Thoracic aorta (tissue), 2 donors: ENCODE measurements at places on chromosomes 6 and 20. TPM values are rescaled to one million over a fixed set of nuclear protein-coding genes. Genes with fewer than 3 reads are reported as not detected.

SLC12A5 gene
- total RNA-seq: not detected

TREM1 gene
- total RNA-seq: 3.1 TPM

DNA sequence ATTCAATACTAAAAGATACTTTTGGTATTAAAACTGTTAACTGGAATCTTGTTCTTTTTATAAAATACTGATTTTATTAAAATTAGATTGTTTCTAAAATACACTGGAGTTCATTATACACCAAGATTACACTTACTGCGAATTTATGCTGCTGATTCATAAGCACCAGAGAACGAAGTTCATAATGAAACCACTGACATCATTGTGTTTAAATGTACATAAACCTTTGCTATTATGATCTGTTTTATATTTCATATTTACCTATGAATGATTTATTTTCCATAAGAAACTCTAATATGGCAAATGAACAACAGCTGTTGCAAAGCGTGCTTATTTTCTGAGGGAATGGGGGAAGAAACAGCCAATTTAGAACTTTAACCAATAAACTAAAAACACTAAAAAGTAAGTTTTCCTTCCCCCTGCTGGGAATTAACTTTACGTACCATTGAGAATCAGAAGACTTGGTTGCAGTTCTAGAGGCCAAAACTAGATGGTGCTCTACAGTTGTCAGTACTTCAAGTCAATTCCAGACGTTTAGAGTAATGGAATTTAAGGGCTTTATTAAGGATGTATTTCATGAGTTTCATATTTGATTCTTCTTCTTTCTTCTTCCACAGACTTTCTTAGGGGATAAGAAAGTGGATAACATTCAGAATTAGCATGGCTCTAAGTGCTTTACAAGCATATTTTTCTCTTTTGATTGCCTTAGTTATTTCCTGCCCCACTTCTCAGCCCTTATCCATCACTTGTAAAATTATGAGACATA lies 30.8 kb upstream of the COL19A1 start:
- no peak overlapping the region for H3K27ac ChIP-seq
- H3K36me3 ChIP-seq: no peaks in the 10 kb centered on the region
- no peaks in the 10 kb centered on the region for H3K4me1 ChIP-seq
- DNase-seq: no peak
- H3K27me3 ChIP-seq: no peaks in the 10 kb centered on the region

- no peak for DNase-seq
- H3K27me3 ChIP-seq: no peaks in the 10 kb centered on the region
- H3K4me1 ChIP-seq: peaks cover 6% of the 10 kb centered on the region
Measured at GRCh38 chr6:110053395-110054240, 75.5 kb downstream of the GPR6 start.

DNA sequence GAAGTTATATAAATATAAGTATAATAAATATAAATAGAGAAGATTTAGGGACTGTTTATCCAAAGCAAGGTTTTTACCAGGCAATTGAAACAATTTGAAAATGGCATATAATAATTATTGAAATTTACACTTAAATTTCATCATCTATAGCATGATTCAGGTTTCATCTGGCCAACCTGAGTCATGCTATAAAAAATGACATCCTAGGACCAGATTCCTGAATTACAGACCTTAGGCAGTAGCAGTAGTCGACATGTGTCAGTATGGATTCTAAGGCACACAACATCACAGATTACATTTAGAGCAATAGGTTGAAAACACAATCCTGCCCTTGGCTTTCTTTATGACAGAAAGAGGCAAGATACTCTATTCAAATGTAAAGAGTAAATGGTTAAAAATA lies 592.3 kb downstream of the PHF3 start:
- H3K36me3 ChIP-seq: no peaks in the 10 kb centered on the region
- H3K27ac ChIP-seq: no peak overlapping the region
- no peaks in the 10 kb centered on the region for H3K27me3 ChIP-seq
- no peak overlapping the region for H3K4me3 ChIP-seq

DNA sequence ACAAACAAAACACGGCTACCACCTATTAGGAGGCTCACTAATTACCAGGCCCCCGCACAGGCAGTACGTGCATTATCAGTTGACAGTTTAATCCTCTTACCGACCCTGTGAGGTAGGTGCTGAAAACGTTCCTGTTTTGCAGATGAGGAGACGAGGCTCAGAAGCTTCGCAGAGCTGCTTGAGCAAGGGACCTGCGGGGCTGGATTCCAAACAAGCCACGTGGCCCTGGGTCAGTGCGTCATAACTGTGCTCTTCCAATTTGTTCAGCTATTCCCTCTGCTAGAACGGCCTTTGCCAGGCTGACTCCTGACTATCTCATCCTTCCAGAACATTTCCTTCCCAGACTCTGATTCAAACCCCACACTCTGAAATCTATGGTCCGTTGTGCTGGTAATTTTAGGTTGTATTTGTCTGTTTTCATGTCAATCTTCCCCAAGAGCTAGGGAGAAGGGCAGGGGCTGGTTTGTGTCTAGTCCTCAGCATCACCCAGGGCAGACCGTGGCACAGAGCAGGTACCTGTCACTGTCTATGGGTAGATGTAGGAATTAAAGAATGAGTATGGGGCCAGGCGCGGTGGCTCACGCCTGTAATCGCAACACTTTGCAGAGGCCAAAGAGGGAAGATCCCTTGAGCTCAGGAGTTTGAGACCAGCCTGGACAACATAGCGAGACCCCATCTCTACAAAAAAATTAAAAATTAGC lies 28.8 kb upstream of the TLDC2 start:
- no peaks in the 10 kb centered on the region for H3K36me3 ChIP-seq
- peak overlapping the region; percentile 89 for H3K27ac ChIP-seq
- no peak overlapping the region for H3K4me3 ChIP-seq
- peaks cover 78% of the 10 kb centered on the region for H3K4me1 ChIP-seq
- peak; percentile 59 for DNase-seq

- no peaks in the 10 kb centered on the region for H3K4me1 ChIP-seq
- H3K4me3 ChIP-seq: no peak overlapping the region
- H3K27ac ChIP-seq: no peak overlapping the region
- DNase-seq: no peak
- H3K27me3 ChIP-seq: no peaks in the 10 kb centered on the region
- H3K36me3 ChIP-seq: no peaks in the 10 kb centered on the region
Measured at GRCh38 chr6:5073992-5074391, 11.1 kb upstream of the PPP1R3G start.
